ENCODE measurements at places on chromosomes 7 and 10. TPM values are rescaled to one million over a fixed set of nuclear protein-coding genes. Genes with fewer than 3 reads are reported as not detected.

- peak; percentile 72 for DNase-seq
These were observed 71.8 kb upstream of the LOXL4 start for GRCh38 chr10:98339799-98340198.

The PAPOLB gene
- 0.07 TPM for total RNA-seq

The NUTM2D gene
- total RNA-seq: 4.2 TPM

DNA sequence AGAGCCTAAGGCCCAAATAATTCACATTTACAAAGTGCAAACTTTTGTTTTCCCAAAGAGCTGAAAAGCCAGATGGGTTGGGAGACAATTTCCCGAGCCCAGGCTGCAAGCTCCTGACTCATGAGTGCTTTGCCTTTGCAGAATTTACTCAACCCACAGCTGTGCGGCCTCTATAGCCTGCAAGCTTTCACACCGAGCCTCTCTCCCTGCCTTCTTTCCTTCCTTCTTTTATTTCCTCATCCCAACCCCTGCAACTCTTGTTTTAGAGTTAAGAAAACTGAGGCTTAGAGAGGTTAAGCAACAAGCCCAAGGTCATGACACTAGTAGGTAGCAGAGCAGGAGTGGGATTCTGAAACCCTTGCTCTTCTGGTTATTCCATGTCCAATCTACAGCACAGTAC, 203.0 kb upstream of the GPR26 start:
- no peak for DNase-seq

GRCh38 chr10:92187101-92187500, 103.8 kb downstream of the CPEB3 start:
- no peak for DNase-seq

The PDE1C gene
- 0.52 TPM for total RNA-seq

DNA sequence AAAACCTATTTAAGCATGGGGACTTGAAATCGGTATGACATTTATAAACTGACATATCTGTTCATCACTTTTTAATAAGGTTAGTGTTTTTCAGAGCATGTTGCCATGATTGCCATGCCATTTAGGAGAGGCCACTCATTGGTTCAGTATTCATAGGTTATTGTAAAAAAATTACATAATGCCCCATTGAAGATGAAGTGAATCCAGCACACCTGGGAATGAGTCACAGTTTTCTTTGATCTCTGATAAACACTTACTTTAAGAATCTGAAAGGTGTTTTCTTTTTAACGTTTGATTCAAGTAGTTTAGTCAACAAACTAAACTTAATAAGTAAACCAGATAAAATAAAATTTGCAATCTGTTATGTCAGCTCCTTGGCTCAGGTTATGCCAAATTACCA, 278.3 kb downstream of the ARL4A start:
- DNase-seq: no peak

DNA sequence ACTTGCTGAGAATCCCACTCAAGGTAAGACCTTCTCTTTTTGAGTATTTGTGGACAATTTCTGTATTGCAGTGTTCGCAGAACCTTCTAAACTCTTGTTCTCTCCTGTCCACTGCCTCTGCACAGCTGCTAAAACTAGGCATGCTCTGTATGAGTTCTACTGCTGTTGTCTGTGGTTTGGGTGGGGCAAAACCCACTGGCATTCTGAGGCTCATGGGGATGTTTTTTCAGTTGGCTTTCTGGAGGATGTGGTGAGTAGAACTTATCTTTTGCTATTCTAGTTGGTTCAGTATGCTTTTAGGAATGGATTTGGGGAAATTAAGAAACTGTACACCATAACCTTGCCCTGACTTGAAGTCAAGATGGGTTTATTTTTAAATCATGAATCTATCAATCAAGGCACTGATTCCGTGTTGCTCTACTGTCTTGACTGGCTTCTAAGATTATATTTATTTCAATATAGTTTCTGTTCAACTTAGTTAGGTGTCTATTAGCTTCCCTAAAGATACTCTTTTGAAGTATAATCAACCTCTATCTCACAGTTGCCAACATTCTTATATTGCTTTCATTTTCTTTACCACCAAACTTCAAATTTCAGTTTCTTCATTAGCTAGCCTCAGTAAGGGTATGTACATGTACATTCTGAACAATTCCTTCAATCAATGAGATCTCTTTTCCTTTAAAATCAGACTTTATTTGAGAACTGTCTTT, 25.0 kb upstream of the C1GALT1 start:
- DNase-seq: peak; percentile 68

DNA sequence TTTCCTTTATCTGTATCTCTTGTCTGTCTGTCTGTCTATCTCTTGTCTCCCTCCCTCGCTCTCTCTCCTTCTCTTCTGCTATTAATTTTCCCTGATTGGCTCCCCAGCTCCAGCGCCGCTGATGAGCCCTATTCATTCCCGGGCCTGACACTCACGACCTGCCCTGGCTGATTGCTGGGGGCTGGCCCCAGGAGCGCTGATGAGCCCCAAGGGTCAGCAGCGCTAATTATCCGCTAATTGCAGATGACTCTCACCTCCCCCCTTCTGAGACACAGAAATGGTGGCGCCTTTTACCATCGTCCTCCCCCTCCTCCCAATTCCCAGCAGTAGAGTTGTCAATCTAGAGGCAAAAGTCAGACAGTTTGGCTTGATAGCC, 1.3 kb upstream of the GBX1 start:
- DNase-seq: no peak

The DLX6 gene
- not detected for total RNA-seq

Data from B cell (primary cell).